ENCODE measurements at places on chromosomes 13 and 19.

GRCh38 chr19:31723101-31723500 lies 373.9 kb upstream of the TSHZ3 start:
- no peak for DNase-seq

DNA sequence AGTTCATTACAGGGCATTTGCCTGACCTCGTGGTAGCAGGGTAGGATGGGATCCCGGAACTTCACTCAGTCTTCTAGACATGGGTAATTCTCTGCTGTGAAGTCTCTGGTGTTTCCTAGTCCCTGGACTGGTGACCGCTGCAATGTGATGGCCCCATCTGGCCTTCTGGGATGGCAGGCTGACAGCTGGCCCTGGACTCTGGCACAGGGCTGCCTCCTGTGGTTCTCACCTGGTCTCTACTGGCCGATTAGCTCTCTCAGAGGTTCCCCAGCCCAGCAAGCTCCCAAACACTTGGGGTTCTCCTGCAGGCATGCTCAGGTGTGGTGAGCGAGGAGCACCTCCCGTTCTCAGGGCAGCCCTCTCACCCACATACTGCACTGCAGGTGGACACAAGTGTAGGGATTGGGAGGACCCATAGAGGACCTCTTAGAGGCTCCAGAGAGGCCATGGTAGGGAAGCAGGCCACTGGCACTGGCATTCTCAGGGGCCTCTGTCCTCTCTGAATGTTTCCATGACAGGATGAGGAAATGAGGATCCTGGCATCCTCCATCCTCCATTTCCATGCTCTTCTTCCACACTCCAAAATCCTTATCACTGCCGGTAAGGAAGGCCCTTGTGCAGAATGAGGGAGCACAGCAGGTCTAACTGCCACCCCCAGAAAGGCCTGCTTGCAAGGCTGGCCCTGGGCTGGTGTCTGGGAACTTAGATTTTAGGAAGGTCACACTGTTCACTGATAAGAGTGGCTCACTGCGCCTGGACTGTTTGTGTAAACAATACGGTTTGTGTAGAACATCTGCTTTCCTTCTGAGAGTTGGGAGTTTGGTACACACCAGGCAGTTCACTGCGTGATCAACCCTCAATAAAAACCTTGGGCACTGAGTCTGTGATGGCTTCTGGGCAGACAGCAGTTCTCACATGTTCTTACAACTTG lies 31.5 kb upstream of the FARP1 start:
- no peak for DNase-seq

- DNase-seq, result no peak
Measured at GRCh38 chr13:97568850-97569249, 134.9 kb downstream of the RAP2A start.

- DNase-seq, result no peak
Measured at GRCh38 chr19:1411255-1412191, 4.1 kb downstream of the DAZAP1 start.

- no peak for DNase-seq
Measured at GRCh38 chr13:33640832-33641231, 177.1 kb upstream of the RFC3 start.

DNA sequence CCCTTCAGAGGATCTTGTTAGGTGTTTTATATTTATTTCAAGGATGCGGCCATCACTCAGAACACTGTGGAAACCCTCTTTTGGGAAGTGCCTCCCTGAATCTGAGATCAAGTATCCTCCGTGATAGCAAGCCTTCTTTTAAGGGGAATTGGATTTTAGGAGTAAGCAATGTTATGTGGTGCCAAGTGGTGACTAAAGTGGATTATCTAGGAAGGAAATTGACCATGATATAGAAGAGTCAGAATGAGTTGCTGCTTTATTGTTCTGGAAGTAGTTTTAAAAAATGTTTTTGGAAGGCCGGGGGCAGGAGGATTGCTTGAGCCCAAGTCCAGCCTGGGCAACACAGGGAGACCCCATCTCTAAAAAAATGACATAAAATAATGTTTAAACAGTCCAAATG lies 6.7 kb downstream of the ERCC5 start:
- no peak for DNase-seq

GRCh38 chr13:79457948-79458347 lies 23.0 kb upstream of the NDFIP2 start:
- no peak for DNase-seq

DNA sequence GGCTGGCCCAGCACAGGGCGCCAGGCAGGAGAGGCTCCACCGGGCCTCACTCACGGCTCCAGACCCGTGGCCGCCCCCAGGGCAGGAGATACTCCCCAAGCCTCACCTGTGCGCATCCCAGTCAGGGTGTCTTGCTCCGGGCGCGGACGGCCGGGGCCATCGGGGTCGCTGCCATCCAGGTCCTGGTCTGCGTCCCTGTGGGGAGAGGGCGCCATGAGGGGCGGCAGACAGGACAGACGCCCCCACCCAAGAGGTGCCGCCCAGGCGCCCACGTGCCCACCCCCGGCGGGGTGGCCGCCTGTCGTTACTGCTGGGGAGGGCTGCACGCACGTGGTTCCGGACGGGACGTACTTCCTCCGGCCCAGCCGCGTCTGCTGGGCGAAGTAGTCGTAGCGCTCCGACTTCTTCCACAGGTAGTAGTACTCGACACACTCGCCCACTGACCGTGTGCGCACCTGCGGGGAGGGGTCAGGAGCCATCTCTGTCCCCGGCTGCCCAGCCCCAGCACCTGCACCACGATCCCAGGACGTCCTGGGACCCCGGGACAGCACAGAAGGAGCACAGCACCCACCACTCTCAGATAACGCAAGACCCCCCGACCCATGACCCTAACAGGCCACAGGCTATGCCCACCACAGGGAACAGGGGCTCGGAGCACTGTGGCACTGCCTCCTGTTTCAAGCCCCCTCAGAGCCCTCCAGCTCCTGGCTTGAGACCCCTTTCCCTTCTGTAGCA lies 17.4 kb upstream of the PLPP2 start:
- DNase-seq, result no peak

GRCh38 chr19:56217039-56217949 lies 15.2 kb downstream of the ZSCAN5C start:
- no peak for DNase-seq

DNA sequence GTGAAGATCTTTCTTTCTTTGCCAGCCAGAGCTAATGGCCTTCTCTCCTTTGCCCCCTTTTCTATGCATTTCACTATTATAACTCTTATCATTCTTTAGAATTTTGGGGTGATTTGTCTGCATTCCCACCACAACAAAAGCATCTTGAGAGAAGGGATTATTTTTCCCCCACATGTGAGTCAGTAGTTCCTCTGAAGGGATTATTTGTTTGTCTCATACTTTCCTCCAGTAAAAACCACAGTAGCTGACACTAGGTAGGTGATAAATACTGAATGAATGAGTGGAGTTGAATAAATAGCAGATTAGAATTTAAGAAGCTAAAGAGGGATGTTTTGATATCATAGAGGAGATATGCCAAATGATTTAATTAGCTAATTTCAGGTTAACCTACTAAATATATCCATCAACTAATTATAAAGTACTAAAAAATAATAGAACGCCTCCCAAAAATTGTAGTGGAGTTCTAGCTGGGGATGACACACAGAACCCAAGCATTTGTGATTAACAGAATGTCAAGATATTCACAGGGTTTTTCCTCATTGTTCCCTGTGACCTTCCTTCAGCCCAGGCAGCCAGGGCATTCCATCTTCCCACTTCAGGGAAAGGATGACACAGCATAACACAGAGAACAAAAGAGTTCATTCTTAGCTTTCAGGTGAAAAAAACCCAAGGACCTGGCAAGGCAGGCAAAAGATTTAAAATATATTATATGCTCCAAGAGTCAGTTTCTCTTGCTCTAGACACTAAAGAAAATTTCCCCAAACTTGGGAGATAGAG lies 3.5 kb upstream of the TBC1D4 start:
- no peak for DNase-seq

DNA sequence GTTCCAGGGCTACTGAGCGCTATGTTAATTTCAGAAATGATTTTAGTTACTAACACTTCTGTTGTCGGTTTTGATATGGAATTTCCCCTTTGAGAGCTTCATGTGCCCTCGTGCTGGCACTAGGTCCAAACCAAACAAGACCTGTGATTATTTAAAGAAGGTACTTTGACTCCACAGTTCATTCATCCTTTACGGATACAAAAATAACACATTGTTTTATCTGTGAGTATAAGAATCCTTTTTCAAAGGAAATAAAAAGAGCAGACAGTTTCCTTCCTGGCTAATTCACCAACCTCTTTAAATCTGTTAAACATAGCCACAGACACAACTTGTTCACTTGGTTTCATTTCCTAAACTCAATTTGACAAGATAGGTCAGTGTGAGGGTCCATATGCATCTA lies 141.2 kb downstream of the FLT1 start:
- DNase-seq, result no peak

DNA sequence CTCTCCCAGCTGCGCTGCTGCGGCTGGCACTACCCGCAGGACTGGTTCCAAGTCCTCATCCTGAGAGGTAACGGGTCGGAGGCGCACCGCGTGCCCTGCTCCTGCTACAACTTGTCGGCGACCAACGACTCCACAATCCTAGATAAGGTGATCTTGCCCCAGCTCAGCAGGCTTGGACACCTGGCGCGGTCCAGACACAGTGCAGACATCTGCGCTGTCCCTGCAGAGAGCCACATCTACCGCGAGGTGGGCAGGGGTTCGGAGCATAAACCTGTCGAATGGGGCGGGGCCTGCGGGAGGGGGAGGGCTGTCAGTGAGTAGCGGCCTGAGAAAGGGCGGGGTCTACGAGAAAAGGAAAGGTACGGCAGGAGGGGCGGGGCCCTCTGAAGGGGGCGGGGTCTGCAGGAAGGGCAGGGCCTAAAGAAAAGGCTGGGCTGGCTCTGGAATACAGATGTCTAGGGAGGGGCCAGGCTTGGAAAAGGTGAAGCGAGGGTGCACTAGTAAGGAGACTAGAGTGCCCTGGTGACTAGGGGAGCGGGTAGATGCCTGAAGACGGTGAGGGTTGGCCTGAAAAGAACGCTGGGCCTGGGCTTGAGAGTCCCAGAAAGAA lies 3.6 kb downstream of the CD37 start:
- DNase-seq, result no peak

DNA sequence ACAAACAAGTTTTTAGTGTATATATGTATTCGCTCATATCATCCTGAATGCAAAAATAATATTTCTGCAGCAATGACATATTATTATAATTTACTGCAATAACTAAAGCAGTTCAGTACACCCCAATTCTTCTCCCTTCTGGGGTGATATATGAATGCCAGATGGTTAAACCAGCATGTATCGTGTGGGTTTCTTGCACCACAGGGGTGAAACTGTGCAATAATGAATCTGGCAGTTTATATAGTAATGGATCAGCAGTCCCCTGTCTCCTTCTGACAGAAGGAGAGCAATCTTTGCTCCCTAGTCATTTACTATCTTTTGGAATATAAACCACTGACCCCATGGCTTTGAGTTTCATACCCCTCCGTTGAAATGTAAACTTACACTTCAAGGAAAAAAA lies 228.6 kb upstream of the KLHL1 start:
- DNase-seq, result no peak

DNA sequence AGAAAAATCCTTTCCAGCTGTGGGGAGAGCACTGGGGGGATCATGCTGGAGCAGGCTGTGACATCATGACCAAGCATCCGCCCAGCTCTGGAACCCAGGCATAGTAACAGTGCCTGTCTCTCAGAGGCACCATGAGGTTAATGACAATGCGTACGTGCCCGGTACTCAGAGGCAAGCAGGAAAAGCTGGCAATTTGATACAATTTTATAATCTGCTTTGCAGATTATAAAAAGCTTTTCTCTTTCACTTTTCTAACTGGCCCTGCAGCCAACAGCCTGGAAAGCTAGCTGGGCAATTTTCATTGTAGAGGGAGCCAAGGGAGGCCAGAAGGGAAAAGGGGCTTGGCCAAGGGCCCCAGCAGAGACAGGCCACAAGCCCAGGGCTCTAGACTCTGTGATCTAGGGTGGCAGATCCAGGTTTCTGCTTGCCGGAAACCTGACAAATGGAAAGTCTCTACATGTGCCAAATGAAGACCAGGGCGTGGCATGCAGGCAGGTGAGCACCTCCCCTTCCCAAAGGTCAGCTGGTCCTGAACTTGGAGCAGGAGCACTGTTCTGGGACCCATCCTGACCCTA lies 22.7 kb downstream of the VRK3 start:
- DNase-seq, result no peak

DNA sequence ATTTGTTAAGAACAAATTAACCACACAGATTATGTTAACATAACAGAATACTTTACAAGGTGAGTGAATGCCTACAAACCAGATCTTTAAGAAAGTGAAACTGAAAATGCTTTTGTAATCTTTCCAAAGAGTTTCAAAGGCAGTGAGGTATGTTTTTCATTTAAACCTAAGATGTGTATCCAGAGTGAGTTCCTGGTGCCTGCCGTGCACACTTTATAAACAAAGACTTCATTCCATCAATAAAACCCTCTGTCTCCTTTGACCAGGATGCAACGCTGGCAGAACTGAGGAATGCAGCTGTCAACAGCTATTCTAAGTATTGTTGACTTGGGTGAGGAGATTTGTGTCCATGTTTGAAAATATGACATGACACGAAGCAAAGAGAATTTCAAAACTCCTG lies 344.6 kb downstream of the DNAJC15 start:
- no peak for DNase-seq

DNA sequence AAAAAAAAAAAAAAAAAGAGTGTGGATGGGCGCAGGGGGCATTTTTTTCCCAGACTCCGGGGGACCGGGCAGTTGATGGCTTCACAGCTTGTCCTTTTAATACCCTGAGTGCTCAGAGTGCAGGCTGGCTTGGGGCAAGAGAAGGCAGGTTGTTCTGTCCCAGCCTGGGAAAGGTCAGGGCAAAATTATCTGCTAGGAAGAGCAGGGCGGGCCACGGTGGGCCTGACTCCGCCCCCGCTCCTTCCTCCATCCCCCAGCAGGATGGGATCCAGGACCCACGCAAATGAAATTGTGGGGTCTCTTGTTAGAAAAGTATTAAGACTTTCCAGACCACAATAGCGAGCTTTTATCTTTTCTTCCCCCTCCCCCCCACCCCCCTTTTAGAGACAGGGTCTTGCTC lies 70.7 kb downstream of the PTPRS start:
- no peak for DNase-seq

GRCh38 chr13:73278186-73278585 lies 219.4 kb downstream of the KLF5 start:
- no peak for DNase-seq

GRCh38 chr19:53659292-53659691 lies 27.5 kb downstream of the DPRX start:
- no peak for DNase-seq

- no peak for DNase-seq
Measured at GRCh38 chr19:8618751-8619150, 8.2 kb upstream of the ADAMTS10 start.

GRCh38 chr13:44106266-44107152 lies 226.8 kb downstream of the LACC1 start:
- no peak for DNase-seq
